ENCODE measurements at places on chromosomes 1 and 21.

DNA sequence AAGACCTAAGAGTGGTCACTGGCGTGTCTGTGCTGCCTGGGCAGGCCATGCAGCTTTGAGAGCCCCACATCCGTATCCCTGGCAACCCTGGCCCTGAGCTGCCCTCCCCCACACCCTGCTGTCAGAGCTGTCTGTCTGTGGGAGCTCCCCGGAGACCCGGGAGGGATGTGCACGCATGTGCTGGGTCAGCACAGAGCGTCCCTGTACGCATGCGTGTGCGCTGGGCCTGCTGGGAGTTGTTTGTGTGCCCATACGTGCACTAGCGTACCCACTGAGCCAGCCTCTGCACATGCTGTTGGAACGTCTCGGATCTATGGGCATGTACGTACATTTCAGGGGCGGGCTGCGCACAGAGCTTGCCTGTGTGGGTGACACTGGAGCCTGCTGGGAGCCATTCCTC lies 89.3 kb downstream of the EPHB2 start:
- DNase-seq = no peak

- no peak for DNase-seq
Measured at GRCh38 chr1:41464885-41465284, 19.6 kb downstream of the EDN2 start.

- no peak for DNase-seq
Measured at GRCh38 chr1:164983023-164983650, 373.4 kb downstream of the LMX1A start.

GRCh38 chr1:18644446-18644845 lies 13.8 kb downstream of the PAX7 start:
- DNase-seq = no peak

DNA sequence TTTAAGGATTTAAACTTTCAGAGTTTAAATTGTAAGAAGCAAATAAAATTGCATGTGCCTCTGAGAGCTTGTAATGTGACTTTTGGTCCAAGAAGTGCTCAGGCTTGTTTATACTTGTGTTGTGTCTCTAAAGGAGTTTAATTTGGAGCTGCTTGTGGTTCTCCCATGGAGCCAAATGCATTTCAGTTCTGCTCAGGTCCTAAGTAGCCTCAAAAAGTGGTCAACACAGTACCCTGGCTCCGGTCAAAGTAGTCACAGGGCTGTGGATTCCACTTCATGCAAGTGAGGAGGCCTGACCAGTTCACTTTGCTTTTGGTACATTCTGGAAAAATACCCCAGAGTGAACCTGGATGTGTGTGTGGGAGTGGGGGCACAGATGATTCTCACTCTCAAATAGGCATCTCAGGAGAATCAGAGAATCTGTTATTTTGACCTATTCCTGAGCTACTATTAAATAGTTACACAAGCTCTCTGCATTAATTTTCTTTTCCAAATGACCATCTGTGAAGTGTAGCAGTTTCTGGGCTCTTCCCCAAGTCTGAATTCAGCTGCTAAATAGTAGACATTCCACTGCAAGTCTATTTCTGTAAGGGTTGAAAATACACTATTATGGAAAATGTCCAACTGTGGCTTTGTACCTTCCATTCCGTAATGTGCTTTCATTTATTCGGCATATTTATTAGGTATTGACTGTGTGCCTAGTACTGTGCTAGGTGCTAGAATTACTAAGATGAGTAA lies 31.7 kb upstream of the AGO1 start:
- peak; percentile 82 for DNase-seq

Measured in muscle of back (tissue), 13 donors.